ENCODE measurements at places on chromosomes 2 and 18.
A peak's percentile ranks its signal among the peaks of the same experiment; 100 is the strongest.

GRCh38 chr2:11835403-11835802 is 89.0 kb downstream of the LPIN1 start:
- DNase-seq, result no peak

GRCh38 chr2:236337465-236338325 is 73.5 kb upstream of the ASB18 start:
- no peak for DNase-seq

DNA sequence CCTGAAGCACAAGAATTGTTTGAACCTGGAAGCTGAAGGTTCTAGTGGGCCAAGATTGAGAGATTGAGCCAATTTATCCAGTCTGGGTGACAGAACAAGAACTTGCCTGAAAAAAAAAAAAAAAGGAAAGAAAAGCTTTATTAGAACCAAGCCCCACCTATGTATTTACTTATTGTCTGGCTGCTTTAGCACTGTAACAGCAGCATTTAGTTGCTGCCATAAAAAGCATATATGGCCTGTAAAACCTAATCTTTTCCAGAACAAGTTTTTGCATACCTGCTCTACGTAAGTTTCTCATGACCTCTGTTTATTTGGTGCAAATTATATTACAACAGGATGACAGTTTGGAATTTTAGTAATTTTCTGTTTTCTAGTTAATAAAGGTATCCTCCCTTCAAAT is 1565.6 kb upstream of the LRRTM1 start:
- DNase-seq, result no peak

DNA sequence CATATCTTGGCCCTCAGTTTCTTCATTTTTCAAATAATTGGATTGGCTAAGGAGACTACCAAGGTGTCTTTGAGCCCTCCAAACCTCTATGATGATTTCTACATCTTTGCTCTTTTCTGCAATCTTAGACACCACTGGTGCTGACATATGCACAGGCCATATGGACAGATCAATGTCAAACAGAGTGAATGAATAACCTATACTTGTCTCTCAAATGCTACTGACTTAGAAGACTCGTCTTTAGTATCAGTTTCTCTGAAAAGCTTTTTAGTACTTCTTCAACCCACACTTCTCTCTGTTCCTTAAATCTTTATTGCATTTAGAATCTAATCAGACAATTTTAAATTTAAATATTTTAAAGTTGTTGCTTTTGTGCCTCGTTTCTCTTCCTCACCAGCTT is 258.2 kb downstream of the LTBP1 start:
- no peak for DNase-seq

GRCh38 chr18:35506024-35506712 is 8.4 kb upstream of the INO80C start:
- DNase-seq, result no peak

- DNase-seq, result no peak
Observed at GRCh38 chr2:191178806-191179514, 28.2 kb upstream of the STAT4 start.

GRCh38 chr2:1377473-1377872 is 35.8 kb upstream of the TPO start:
- DNase-seq, result no peak

DNA sequence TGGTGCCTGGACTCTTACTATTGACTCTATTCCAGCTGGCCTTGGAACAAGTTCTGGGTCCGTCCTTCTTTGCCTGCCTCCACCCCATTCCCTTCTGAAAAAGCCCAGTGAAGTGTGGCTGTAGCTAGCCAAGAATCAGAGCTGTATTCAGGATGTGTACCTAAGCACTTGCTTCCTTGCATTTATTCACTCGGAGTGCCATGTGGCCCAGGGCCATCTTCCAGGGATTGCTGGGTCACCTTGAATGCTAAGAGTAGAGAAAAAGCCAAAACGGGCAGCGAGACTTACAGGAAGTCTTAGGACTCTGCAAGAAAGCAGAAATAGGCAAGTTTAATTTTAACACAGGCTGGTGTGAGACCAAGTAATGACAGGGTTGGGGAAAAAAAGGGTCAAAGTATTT is 4.1 kb downstream of the ITGA6 start:
- no peak for DNase-seq

DNA sequence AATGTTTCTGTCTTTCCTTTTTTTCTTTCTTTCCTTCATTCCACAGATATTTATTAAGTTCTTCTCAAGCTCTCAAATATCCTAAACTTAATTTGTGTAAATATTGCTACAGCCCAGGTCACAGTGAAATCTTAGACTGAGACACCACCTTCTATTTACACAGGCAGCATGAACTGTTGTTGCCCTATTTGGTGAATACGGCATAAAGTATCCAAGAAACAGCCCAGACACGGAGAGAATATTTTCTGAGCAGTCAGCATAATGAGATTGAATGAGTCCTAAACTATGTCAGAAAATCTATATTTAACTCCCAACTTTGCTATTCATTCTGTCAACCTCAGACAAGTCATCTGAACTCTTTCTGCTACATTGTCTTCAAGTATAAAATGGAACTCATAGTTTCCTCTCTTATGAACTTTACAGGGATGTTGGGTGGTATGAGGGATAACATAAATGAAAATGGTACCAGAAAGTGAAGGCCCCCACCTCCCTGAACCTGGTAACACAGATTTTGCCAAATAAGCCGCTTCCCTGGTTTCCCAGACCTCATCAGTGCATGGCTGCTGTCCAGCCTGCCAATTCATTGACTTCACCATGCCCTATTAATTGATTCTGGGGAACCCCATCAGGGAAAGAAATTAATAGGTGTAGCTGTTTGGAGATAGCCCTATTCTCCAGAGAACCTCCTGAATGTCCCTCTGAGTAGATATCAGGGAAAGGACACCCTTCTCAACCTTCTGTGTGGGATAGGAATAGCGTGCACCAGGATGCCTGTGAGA is 235.9 kb downstream of the SETBP1 start:
- no peak for DNase-seq

DNA sequence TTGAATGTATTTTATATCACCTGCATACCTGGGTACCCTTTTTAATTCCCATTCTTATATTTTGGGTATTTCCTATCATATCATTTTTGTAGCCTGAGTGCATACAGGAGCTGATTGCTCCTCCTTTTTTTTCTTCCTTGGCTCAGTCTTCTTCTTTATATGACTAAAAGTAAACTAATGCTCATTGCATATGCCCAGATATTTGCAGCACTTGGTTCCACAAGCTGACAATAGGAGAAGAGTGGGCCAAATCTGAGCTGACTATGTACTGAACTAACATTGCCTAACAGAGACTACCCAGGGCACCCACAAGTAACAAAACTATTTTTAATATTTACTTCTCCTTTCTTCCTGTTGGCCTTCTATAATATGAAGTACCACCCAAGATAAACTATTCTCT is 131.7 kb upstream of the SPOPL start:
- DNase-seq, result no peak

- DNase-seq, result no peak
Observed at GRCh38 chr2:32363597-32363996, 6.8 kb downstream of the BIRC6 start.

DNA sequence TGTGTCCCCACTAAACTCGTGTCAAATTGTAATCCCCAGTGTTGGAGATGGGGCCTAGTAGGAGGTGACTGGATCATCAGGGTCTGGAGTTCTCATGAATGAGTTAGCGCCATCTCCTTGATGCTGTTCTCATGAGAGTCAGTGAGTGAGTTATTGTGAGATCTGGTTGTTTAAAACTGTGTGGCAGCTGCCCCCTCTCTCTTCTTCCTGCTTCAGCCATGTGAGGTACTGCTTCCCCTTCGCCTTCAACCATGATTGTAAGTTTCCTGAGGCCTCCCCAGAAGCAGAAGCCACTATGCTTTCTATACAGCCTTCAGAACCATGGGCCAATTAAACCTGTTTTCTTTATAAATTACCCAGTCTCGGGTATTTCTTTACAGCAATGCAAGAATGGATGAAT is 50.4 kb downstream of the AP1S3 start:
- no peak for DNase-seq

- no peak for DNase-seq
Observed at GRCh38 chr18:43656547-43656946, 379.3 kb upstream of the SYT4 start.

DNA sequence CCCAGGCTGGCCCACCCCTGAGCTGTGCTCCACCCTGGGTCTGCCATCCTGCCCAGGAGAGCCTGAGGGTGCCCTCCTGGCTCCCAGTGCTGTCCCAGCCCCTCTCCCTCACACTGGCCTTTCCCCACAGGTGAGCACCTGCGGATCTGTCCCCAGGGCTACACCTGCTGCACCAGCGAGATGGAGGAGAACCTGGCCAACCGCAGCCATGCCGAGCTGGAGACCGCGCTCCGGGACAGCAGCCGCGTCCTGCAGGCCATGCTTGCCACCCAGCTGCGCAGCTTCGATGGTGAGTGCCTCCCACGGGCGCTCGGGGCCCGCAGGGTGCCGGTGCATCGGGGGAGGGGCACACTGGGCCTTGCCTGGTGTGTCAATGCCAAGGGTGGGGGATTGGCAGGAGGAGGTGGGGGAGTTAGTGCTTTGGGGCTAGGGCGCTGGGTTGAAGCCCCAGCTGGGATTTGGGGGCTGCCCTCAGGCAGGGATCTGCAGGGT is 23.5 kb downstream of the GPC1 start:
- DNase-seq, result no peak

GRCh38 chr18:47331641-47332040 is 80.2 kb upstream of the SKOR2 start:
- DNase-seq, result no peak

DNA sequence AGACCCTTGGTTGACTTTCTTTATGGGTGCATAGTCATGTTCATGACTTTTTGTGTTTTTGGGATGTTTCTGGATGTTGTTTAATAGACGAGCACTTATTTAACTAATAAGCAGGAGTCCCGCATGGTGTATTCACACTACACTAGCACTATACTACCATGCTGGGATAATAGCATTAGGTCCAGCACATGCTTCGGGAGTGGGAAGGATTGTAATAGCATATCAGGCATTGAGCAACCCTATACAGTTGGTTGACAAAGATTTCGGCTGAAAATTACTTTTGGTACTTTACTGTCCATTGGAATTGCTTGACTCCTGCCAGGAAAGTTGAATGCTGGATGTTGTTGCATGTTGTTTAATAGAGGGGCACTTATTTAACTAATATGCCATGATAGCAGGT is 2.8 kb downstream of the SH3RF3 start:
- DNase-seq, result no peak

- peak; percentile 34 for DNase-seq
Observed at GRCh38 chr18:59918320-59918755, 18.5 kb downstream of the PMAIP1 start.

- DNase-seq, result no peak
Observed at GRCh38 chr18:51182824-51183223, 14.7 kb downstream of the MEX3C start.

DNA sequence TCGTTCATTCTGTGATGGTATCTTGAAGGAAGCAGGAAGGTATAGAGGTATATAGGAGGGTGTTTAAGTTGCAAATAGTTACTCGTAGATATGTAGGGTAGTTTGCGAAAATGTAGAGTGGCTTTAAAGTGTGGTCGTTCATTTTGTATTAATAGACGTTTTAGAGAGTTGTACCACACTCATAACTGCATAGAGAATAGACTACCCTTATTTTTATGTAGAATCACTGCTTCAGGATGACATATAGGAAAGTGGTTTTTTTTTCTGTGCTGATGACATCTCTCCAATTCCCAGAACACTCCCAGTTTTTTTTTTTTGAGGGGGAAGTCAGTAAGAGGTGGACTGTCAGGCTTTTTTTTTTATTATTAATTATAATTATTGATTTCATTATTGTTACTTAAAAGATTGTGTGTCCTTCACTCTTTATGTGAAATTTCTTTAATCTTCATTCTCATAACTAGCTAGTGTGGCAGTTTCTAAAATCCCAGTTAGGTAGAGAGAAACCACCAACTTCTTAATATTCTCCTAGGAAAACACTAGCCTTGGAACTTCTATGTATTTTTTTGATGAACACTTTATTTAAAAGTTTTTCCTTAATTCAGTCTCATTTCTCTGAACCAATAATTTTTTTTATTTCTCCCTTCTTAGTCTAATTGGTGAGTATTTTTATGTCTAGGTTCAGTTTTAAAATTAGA is 1.5 kb downstream of the ACTR3 start:
- no peak for DNase-seq

DNA sequence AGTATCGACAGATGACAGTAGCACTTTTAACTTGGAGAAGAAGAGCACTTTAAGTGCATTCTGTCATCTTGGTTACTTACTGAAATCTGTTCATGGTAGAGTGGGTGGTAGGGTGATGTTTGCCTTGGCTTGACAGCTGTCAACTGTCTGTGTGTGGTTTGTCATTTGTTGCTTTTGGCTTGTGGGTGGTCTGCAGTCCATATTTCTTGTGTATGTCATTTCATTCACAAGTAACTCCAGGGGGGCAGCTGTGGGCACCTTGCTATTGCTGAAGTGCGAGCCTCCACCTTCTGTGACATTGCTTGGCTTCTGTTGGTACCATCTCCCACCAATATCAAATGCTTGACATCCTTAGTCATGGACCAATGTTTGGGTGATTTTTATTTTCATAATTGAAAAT is 311.6 kb upstream of the NRP2 start:
- DNase-seq, result no peak

DNA sequence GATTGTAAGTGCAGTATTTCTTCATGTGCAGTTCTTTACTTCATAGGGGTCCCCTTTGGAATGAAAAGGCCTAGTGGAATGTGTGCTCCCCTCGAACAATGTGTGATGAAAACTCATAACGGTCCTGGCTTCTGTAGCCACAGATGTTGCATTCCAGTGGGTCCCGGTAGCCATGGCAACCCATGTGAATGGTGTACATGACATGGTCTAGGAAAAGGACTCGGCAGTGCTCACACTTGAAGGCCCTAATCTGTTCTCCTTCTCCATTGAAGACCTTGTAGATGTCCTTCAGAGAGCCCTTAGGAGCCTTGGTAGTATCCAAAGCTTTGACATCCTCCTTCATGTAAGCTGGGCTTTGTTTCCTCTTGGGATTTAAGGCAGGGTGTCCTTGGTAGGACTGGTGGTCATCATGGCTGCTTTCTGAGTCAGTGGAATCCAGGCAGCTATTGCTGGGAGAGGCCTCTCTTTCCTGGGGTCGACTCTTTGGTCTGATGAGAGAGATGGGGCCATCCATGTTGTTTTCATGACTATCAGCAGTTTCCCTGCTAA is 144.0 kb downstream of the IKZF2 start:
- DNase-seq, result no peak

GRCh38 chr2:153939124-153939796 is 67.5 kb downstream of the GALNT13 start:
- no peak for DNase-seq

DNA sequence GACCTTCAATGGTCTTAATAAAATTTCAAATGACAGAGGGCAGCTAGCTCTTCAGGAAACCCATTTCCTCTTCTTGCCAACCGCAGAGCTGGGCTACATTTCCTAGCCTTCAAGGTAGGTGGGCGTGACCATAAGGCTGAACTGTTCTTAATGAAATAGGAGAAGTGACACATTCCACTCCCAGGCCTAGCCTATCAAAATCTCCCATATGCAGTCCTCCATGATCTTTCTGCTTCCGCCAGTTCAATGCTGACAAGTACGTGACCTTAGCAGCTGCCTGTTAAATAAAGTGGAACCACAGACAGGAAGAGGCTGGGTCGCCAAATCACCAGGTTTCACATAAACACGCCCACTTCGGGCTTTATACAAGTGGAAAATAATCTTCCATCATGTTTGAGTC is 13.2 kb downstream of the SERPINE2 start:
- DNase-seq, result no peak

All from HS-5 (cell line).